Activated B cell treated with CpG ODN at 0.5 μM for 24 hours (primary cell): ENCODE measurements at places on chromosomes 12 and 14. TPM values are rescaled to one million over a fixed set of nuclear protein-coding genes. Genes with fewer than 3 reads are reported as not detected.

The USP5 gene
- 108 and 110 TPM in 2 replicates for total RNA-seq

The KRT77 gene
- not detected in 2 replicates for total RNA-seq

The SYNDIG1L gene
- not detected in 2 replicates for total RNA-seq

The NANOG gene
- total RNA-seq, result not detected in 2 replicates

The TMEM179 gene
- total RNA-seq, result not detected in 2 replicates

The SMOC1 gene
- total RNA-seq, result not detected in 2 replicates

The NID2 gene
- not detected in 2 replicates for total RNA-seq

The SLC6A15 gene
- total RNA-seq, result 0.05 TPM in 1 of 2 replicates, not detected in the other

The LMNTD1 gene
- total RNA-seq, result not detected in 2 replicates

The NCAPD2 gene
- 38.4 and 40.9 TPM in 2 replicates for total RNA-seq

The LGR5 gene
- total RNA-seq, result not detected in 2 replicates

The FGF23 gene
- total RNA-seq, result not detected in 2 replicates

The SPTB gene
- total RNA-seq, result 0.04 and 0.10 TPM in 2 replicates

The SLC35F4 gene
- not detected in 2 replicates for total RNA-seq

The FOXA1 gene
- total RNA-seq, result not detected in 2 replicates

The CLEC1B gene
- total RNA-seq, result not detected in 2 replicates

The GZMB gene
- 2.3 and 2.9 TPM in 2 replicates for total RNA-seq

The BMAL2 gene
- 4.2 and 5.4 TPM in 2 replicates for total RNA-seq

The CLEC6A gene
- total RNA-seq, result not detected in 2 replicates

The TAPBPL gene
- total RNA-seq, result 52.5 and 64.0 TPM in 2 replicates

The FOXM1 gene
- total RNA-seq, result 1.8 and 2.8 TPM in 2 replicates

The KRT73 gene
- total RNA-seq, result not detected in 2 replicates

The ITPR2 gene
- 66.3 and 74.5 TPM in 2 replicates for total RNA-seq

The KRT78 gene
- not detected in 2 replicates for total RNA-seq

The RTL1 gene
- not detected in 2 replicates for total RNA-seq

The P2RX2 gene
- total RNA-seq, result not detected in 2 replicates

The FGD4 gene
- 1.8 and 1.9 TPM in 2 replicates for total RNA-seq
